Neural crest cell (in vitro differentiated cells): ENCODE measurements at places on chromosomes 13 and 19. TPM values are rescaled to one million over a fixed set of nuclear protein-coding genes. Genes with fewer than 3 reads are reported as not detected.

DNA sequence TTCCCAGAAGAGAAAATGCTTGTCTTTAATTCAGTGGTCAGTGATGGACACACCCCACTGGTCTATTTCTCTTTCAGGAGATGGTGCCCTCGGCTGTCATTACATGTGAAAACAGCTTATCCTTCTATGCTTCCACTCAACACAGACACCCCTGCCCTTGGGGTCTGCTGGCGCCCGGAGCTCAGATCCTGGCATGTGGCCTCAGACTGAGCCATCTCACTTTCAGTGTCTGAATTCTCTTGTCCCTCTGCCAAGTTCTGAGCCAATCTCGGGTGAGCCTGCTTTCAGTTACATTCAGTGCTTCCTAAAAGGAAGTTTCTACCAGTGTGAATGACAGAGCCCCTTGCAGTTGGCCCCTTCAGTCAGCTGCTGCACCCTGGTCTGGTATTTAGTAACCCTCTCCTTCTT, 293.6 kb downstream of the DNAJC15 start:
- no peaks in the 10 kb centered on the region for H3K27me3 ChIP-seq
- DNase-seq = no peak
- peaks cover 23% of the 10 kb centered on the region for H3K4me1 ChIP-seq
- peaks cover 4% of the 10 kb centered on the region for H3K36me3 ChIP-seq
- no peak overlapping the region for H3K4me3 ChIP-seq

GRCh38 chr13:47875201-47875600, 125.9 kb downstream of the SUCLA2 start:
- peaks cover 4% of the 10 kb centered on the region for H3K36me3 ChIP-seq
- no peak for DNase-seq
- no peak overlapping the region for H3K27ac ChIP-seq
- H3K4me3 ChIP-seq = no peak overlapping the region

DNA sequence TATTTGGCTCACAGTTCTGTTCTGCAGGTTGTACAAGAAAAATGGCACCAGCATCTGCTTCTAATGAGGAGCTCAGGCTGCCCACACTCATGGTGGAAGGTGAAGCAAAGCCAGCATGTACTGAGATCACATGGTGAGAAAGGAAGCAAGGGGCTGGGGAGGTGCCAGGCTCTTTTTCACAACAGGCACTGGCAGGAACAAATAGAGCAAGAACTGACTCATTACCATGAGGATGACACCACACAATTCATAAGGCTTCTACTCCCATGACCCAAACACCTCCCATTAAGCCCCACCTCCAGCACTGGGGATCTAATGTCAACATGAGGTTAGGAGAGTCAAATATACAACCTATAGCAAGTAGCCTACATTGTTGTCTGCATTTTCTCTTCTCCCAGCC, 522.6 kb downstream of the RFC3 start:
- H3K27ac ChIP-seq = no peak overlapping the region
- H3K27me3 ChIP-seq = no peaks in the 10 kb centered on the region
- H3K4me1 ChIP-seq = peaks cover 12% of the 10 kb centered on the region
- DNase-seq = no peak

DNA sequence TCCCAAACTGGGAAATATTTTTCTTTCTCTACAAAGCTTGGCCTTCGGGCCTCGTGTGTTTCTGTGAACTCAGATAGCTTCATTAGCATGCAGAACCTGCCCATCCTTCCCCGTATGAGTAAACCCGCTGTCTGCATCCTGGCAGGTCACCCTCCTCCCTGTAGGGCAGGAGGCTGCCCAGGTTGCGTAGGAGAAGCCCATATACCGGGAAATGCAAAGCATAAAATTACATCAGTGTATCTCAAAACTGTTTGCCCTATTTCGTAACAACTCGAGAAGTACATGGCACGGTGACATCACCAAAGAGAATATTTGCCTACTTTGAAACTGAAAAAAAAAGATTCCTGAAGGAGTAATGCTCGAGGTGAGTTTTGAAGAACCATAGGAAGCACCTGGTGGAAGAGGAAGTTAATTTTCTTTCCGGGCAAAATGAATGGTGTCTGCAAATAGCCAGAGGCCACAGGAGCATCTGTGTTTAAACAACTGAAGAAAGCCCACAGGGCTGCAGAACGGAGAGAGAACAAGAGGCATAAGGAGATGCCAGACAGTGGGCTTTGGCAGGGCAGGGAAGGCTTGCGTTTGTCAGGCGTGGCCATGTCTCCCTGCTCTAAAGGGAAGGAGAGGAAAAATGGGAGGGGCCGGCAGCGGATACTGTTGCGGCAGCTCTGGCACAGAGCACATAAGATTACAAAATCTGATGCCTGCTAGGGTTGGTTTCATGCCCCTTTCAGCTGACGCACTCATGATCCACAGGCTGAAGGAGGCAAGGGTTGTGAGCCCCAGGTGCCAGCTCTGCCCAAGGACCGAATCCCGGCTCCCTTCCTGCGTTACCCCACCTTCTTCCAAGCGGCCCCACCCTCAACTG, 81.4 kb downstream of the IRS2 start:
- H3K4me1 ChIP-seq = peaks cover 14% of the 10 kb centered on the region
- H3K36me3 ChIP-seq = no peaks in the 10 kb centered on the region
- H3K27ac ChIP-seq = no peak overlapping the region
- no peak overlapping the region for H3K4me3 ChIP-seq
- H3K27me3 ChIP-seq = no peaks in the 10 kb centered on the region

DNA sequence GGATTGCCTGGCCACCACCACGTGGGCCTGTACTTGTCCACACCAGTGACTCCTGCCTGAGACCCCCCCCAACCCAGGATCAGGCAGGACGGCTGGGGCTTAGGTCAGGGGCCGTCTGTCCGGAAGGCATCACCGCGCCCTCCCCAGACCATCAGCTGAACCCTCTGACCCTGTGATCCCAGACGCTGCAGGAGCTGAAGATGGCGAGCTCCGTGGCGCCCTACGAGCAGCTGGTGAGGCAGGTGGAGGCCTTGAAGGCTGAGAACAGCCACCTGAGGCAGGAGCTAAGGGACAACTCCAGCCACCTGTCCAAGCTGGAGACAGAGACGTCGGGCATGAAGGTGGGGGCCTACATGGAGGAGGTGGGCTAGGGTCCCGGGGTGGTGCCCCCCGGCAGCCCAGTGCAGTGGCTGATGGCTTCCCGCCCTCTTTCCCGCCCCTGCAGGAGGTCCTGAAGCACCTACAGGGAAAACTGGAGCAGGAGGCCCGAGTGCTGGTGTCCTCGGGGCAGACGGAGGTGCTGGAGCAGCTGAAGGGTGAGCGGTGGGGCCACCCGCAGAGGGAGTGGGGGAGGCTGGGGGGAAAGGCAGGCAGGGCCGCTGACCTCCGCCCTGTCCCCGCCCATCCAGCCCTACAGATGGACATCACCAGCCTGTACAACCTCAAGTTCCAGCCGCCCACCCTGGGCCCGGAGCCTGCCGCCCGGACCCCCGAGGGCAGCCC, 3.0 kb downstream of the APC2 start:
- H3K4me1 ChIP-seq = peaks cover 27% of the 10 kb centered on the region
- H3K4me3 ChIP-seq = no peak overlapping the region
- H3K27me3 ChIP-seq = peaks cover 48% of the 10 kb centered on the region
- no peak overlapping the region for H3K27ac ChIP-seq
- DNase-seq = no peak

DNA sequence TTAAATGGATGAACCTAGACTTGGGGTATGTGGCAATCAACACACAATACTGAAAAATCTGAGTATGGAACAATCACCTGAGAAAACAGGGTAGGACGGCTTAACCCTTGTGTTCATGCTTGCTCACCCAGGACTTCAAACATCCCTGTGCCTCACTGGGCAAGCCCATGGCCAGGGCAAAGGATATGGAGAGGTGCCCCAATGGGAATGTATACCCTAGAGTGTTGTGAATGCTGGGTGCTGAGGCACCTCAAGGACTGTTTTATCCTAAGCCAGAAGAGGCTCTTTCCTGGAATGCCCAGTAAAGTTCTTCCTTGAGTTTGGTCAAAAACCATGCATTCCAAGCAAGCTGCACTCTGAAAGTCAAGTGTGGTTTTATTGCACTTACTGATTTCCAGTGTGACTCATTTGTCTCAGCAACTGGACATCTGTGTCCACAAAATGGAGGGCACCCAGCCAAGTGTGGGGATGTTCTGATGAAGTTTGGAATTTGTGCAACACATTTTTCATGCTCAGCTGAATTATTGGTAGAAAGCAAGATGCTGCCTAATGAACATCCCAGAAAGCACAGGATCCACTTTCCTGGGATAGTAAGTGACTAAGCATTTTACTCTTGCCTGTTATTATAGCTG, 531.3 kb downstream of the RFC3 start:
- DNase-seq = no peak
- H3K27ac ChIP-seq = no peak overlapping the region
- H3K36me3 ChIP-seq = no peaks in the 10 kb centered on the region
- peaks cover 24% of the 10 kb centered on the region for H3K4me1 ChIP-seq
- H3K27me3 ChIP-seq = no peaks in the 10 kb centered on the region
- H3K4me3 ChIP-seq = no peak overlapping the region

- H3K4me3 ChIP-seq = no peak overlapping the region
- H3K4me1 ChIP-seq = peaks cover 15% of the 10 kb centered on the region
- no peak overlapping the region for H3K27ac ChIP-seq
- peaks cover 99% of the 10 kb centered on the region for H3K27me3 ChIP-seq
- H3K36me3 ChIP-seq = peaks cover 2% of the 10 kb centered on the region
Observed at GRCh38 chr13:27915301-27916207, 4.2 kb upstream of the PDX1 start.

GRCh38 chr19:40139533-40140287, 49.0 kb upstream of the ZNF780A start:
- no peaks in the 10 kb centered on the region for H3K4me1 ChIP-seq
- no peaks in the 10 kb centered on the region for H3K36me3 ChIP-seq
- peaks cover 64% of the 10 kb centered on the region for H3K27me3 ChIP-seq

DNA sequence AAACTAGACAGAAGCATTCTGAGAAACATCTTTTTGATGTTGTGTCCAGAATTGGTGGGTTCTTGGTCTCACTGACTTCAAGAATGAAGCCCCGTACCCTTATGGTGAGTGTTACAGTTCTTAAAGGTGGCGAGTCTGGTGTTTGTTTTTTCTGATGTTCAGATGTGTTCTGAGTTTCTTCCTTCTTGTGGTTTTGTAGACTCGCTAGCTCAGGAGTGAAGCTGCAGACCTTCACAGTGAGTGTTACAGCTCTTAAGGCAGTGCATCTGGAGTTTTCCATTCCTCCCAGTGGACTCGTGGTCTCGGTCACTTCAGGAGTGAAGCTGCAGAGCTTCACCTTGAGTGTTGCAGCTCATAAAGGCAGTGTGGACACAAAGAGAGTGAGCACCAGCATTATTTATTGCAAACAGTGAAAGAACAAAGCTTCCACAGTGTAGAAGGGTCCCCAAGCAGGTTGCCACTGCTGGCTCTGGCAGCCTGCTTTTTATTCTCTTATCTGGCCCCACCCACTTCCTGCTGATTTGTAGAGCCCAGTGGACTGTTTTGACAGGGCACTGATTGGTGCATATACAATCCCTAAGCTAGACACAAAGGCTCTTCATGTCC, 1820.8 kb downstream of the UQCRFS1 start:
- H3K36me3 ChIP-seq = peaks cover 62% of the 10 kb centered on the region
- no peaks in the 10 kb centered on the region for H3K4me1 ChIP-seq
- H3K4me3 ChIP-seq = no peak overlapping the region
- no peaks in the 10 kb centered on the region for H3K27me3 ChIP-seq

GRCh38 chr13:77359171-77359570, 32.3 kb upstream of the MYCBP2 start:
- peaks cover 35% of the 10 kb centered on the region for H3K4me1 ChIP-seq
- no peaks in the 10 kb centered on the region for H3K27me3 ChIP-seq
- DNase-seq = no peak

- no peaks in the 10 kb centered on the region for H3K27me3 ChIP-seq
- H3K36me3 ChIP-seq = no peaks in the 10 kb centered on the region
- peaks cover 7% of the 10 kb centered on the region for H3K4me1 ChIP-seq
- DNase-seq = no peak
- H3K27ac ChIP-seq = no peak overlapping the region
Observed at GRCh38 chr13:30580852-30581502, 36.7 kb upstream of the USPL1 start.

DNA sequence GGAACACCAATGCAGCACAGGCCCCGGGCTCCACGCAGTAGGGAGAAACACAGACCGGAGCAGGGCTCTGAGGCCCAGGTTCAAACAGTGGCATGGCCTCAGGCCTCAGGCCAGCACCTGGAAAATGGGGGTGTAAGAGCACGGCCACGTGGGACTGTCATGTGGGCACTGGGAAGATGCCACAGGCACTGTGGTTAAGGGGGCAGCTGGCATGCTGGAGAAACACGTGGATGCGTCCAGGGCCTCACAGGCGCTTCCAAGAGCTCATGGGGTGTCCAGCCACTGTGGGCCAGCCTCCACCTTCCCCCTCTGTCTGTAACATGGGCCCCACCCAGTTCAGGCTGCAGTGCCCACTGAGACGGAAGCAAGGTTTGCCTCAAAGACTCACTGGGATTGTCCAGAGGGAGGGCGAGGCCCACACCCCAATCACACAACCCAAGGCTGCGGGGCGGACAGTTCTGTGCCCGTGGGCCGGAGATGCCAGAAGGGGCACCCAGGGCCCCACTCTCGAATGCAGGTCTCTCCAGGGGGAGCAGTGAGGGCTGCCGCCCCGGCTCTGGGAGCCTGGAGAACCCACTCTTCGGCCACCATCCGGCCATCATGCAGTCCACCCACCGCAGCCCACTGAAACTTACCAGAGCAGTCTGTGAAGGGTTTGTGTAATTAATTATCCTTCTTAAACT, 6.3 kb upstream of the MBD3 start:
- DNase-seq = no peak
- no peak overlapping the region for H3K4me3 ChIP-seq
- no peak overlapping the region for H3K27ac ChIP-seq
- H3K36me3 ChIP-seq = peaks cover 3% of the 10 kb centered on the region
- H3K4me1 ChIP-seq = peaks cover 10% of the 10 kb centered on the region

DNA sequence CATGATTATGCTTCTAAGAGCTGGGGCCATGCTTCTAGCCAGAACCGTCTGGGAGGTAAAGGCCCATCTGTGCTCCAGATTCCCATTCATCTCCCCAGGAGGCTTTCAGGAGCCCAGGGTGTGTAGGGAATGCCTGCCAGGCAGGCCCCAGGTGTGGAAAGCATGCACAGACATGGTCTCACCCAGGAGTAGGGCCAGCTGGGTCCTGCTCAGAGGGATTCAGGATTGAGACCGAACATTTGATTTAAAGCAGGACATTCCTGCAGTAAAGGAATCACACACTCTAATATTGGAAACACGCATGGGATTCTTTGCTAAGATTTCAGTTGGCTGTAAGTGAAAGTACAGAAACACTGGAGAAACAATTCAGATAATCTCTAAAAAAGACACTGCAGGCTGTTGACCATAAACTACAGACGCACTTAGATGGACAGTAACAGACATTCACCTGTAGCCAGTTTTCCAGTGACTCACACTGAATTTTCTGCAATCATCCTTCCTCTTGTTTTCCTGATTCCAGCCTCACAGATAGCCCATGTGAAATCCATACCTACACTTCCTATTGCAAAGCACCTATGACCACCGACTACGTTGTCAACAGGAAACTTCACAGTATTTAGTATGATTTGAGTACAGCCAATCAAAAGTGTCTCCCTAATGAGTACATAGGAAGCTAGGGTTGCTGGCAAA, 257.8 kb downstream of the TBC1D4 start:
- H3K27ac ChIP-seq = no peak overlapping the region
- no peak overlapping the region for H3K4me3 ChIP-seq
- H3K4me1 ChIP-seq = peaks cover 8% of the 10 kb centered on the region
- no peak for DNase-seq
- no peaks in the 10 kb centered on the region for H3K27me3 ChIP-seq
- no peaks in the 10 kb centered on the region for H3K36me3 ChIP-seq

The ELSPBP1 gene
- total RNA-seq = not detected in 2 replicates

The GAPDHS gene
- not detected in 2 replicates for total RNA-seq

The MEGF8 gene
- total RNA-seq = 38.0 and 39.2 TPM in 2 replicates

The RDH8 gene
- not detected in 2 replicates for total RNA-seq

The LMTK3 gene
- total RNA-seq = 3.1 and 3.3 TPM in 2 replicates
